Muscle of back (tissue), 13 donors: ENCODE measurements at places on chromosomes 7 and 10. TPM values are rescaled to one million over a fixed set of nuclear protein-coding genes. Genes with fewer than 3 reads are reported as not detected.

DNA sequence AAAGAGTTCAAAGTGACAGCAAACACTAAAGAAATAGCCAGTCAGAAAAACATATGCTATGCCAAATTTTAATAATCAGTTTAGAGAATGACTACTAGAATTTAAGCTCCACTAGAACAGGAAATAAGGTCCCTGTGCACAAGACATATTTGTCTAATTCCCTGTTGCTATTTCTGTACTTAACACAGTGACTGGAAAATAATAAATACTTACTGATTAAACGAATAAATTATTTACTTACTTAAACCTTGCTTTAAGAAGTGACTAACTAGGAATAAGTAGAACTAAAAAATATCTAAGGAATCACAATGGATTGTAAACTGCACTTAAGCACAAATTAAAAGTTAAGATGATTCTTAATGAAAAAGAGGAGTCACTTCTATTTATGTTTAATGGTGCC, 22.3 kb downstream of the NPS start:
- no peak for DNase-seq

GRCh38 chr7:133303931-133304330, 51.1 kb downstream of the EXOC4 start:
- DNase-seq, result no peak

- DNase-seq, result no peak
These were observed 155.8 kb downstream of the OAT start for GRCh38 chr10:124262971-124263370.

GRCh38 chr7:20998309-20998708, 211.6 kb upstream of the SP8 start:
- DNase-seq, result no peak

GRCh38 chr7:84532196-84532595, 337.6 kb upstream of the SEMA3A start:
- DNase-seq, result no peak

- no peak for DNase-seq
These were observed 126.0 kb upstream of the GDF10 start for GRCh38 chr10:47173929-47174442.

TCAF2 gene
- polyA plus RNA-seq, result 13.2 TPM

DNA sequence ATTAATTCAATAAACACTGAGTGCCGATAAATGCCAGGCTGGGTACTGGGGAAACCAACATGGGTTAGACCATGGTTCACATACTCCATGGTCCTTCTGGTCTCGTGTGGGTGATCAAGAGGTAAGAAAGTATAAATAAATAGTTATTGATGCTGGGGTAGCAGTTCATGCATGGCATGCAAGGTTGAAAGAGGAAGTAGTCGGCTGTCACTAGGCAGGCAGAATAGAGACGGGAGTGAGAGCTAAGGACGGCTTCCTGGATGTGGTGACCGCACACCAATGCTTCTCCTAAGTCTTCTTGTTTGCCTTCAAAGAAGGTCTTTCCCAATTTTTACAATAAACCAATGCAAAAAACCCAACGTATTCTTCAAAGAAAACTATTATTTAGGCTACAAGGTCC, 208.6 kb downstream of the ADAM12 start:
- no peak for DNase-seq

HTRA1 gene
- 90.6 TPM for polyA plus RNA-seq

GRCh38 chr10:36381748-36382147, 739.7 kb upstream of the FZD8 start:
- DNase-seq, result no peak

- DNase-seq, result no peak
These were observed 20.4 kb upstream of the INSYN2A start for GRCh38 chr10:127216786-127217185.

DNA sequence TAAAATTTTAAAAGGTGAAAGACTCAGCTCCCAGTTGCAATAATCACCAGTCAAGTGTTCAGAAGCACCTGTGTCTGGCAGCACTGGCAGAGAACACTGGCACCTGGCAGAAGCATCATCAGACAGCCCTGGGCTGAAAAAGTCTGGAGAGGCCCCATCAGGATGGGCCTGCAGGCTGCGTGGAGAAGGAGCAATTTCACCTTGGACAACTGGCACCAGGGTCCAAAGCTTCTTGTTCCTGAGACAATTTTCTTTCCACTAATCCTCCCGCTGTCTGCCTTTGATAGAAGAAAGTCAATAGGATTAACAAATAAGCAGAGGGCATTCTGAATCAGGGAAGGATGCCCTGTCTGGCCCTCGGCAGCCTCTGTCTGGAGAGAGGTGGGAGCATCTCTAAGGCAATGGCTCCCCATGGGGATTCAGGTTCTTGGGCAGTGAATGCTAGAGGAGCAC, 6.5 kb downstream of the COBL start:
- no peak for DNase-seq

DNA sequence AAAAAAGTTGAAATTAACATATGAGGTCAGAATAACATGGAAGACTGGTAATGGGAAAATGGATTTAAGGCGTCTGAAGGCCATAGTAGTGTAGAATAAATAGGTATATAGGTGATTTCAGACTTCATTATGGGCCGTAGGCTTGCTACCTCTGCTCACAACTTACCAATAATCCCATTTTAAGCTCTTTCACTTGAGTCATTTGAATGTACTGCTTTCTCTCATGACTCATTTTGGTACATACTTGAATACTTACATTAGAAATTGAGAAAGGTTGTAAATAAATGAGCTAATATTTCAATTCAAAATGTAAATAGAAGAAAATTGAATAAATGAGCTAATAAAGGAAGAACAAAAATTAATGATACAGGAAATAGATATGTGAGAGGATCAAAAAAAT, 42.2 kb upstream of the NEUROD6 start:
- no peak for DNase-seq

- no peak for DNase-seq
These were observed 158.6 kb downstream of the ZEB1 start for GRCh38 chr10:31477584-31477983.

DNA sequence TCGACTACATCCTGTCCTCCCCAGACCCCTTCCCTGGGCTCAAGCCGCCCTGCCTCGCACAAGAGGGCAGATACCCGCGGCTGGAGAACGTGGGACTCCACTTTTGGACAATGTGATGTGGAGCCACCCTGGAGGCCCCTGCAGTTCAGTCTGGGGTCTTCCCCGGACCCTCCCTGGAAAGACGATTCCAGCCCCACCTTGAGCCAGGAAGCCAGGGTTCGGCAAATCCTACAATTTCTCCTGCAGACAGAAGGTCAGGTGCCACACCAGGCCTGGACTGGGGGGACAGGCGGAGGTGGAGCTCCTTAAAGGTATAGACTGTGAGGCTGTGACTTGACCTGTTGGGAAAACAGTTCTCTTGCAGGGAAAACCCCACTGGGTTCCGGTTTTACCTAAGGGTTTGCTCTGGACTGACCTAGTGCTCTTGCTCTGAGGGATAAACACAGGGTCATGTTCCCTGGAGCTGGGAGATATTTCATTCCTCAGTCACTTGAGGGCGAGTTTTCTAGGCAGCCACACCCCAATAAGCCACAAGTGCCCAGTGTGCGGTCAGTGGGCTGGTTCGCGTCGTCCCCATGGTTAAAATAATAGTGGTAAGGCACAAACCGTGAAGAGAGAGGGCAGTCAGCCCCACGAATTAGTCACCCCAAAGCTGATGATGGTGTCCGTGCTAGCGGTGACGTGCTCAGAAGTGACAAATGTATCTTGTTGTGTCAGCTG, 1.6 kb downstream of the FOXL3 start:
- no peak for DNase-seq

GRCh38 chr10:269440-270074, 134.3 kb downstream of the ZMYND11 start:
- DNase-seq, result no peak

DNA sequence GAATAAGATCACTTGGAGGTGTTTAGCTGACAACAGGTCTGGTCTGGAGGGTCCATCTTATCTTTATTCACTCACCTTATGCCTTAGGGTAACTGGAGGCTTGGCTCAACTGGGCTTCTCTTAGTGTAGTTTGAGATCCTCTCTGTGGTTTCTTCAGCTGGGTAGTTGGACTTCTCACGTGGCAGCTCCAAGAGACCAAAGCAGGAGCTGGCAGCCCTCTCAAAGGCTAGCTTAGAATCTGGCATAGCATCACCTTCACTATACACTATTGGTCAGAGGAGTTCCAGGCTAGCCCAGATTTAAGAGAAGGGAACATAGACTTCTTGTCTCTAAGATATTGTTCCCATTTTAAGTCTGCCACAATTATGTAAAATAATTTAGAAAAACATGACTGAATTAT, 16.4 kb downstream of the ADK start:
- DNase-seq, result no peak

CPA5 gene
- 3.6 TPM for polyA plus RNA-seq

- DNase-seq, result no peak
These were observed 70.8 kb upstream of the SYPL1 start for GRCh38 chr7:106182904-106183303.

RBP4 gene
- polyA plus RNA-seq, result 1.5 TPM

- DNase-seq, result no peak
These were observed 7.9 kb downstream of the FAM20C start for GRCh38 chr7:200290-200689.

EBF3 gene
- polyA plus RNA-seq, result 64.9 TPM

DNA sequence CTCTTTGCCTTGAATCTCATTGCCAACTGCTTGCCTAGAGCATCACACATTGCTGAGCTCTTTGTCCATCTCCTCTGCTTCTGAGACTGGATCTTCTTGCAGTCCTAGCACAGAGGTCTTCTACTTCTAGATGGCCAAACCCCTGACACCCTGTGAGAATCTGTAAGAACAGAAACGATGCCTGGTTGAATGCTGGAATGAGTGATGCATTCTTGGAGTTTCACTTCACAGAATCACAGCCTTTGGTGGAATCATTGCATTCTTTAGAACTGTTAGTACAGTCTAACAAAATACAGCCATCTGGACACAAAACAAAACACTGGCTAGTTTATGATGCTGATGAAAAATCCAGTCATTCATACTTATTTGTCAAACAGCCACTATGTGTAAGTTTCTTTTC, 141.7 kb upstream of the ITGB1 start:
- DNase-seq, result no peak

DNA sequence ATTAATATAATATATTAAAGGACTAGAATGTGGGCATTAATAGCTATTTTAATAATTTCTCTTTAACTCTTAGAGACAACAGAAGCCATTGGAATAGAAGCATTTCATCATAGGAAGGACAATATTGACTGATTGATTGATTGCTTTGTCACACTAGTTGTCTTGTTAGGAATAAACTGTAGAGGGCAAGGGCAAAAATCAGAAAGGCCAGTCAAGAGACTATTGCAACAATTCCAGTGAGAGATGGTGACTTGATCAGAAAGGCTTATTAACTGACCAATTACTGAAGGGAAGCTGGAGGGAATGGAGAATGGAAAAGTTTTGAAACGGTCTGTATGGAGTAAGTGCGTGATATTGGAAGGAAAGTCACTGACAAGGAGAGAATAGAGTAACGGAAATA, 87.3 kb downstream of the RUNDC3B start:
- no peak for DNase-seq

DNA sequence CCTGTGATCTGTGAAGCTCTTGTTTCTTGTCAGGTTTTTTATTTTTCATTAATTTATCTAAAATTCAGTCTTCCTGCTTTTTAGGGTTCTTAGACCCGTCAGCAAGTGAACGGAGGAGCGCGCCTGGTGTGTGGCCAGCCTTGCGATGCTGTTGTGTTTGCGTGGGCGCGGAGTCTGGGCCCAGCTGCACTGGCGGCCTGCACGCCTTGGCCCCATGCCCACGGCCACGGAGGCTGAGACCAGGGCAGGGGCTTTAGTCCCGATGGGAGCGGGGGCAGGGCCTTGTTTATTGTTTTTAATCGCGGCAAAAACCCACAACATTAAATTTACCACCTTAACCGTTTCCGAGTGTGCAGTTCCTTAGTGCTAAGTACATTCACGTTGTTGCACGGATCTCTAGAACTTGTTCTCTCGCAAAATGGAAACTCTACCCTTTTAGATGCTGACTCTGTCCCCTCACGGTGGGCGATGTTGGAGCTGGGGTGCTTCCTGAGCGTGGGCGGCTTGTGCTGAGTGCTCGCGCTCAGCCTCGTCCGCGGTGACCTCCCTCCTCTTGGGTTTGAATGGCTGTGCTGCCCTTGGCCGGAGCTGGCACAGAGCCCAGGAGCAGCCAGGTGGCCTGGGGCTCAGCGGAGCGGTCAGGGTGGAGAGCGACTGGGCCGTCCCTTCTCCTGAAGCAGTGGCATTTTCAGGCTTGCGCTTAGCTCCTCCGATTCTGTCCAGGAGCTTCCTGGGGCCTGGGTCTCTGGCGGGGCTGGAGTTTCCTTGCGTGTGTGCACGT, 69.1 kb downstream of the INPP5A start:
- peak; percentile 33 for DNase-seq

GRCh38 chr7:28800150-28800549, 158.0 kb downstream of the TRIL start:
- DNase-seq, result no peak

ATG9B gene
- polyA plus RNA-seq, result 0.45 TPM

RPEL1 gene
- polyA plus RNA-seq, result 0.17 TPM

GRCh38 chr7:124379296-124379695, 346.4 kb upstream of the TMEM229A start:
- DNase-seq, result no peak

- no peak for DNase-seq
These were observed 55.1 kb downstream of the CUBN start for GRCh38 chr10:17074541-17074847.

- DNase-seq, result no peak
These were observed 48.2 kb upstream of the GPAM start for GRCh38 chr10:112231602-112232400.

DNA sequence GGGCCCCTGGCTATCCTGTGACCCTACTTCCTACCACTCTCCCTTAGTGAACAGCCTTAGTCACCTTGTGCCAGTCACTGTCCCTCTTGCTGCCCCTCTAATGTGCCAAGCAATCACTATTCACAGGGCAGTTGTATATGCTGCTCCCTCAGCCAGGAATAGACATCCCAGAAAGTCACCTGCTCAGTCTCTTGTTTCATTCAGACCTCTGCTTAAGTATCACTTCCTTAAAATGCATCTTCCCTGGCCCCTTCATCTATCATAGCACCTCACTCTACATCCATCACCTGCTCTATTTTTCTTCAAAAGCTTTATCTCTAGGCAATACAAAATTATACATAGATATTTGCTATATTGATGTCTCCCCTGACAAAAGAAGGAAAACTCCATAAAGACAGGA, 328.4 kb upstream of the NFE2L3 start:
- no peak for DNase-seq

GRCh38 chr10:101214446-101215396, 14.5 kb downstream of the LBX1 start:
- DNase-seq, result peak; percentile 78

CCDC3 gene
- polyA plus RNA-seq, result 16.8 TPM

DNA sequence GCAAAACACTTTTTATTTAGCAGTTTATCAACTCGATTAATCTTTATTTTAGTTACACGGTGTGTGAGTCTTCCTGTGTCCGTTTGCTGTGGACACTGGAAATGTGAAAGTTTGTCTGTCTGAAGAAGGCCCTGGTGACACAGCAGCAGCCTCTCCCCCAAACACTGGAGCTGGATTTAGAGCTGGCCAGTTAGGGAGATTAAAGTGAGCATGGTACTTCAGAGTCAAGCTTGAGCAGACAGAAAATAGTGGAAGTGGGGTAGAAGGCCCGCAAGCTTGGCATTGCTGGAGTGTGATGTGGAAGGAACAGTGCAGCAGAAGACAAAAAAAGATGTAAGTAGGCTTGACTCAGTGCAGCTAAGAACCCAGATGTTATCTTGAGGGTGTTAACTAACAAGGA, 85.9 kb downstream of the POM121L12 start:
- no peak for DNase-seq

GRCh38 chr7:38846280-38846679, 62.7 kb downstream of the VPS41 start:
- no peak for DNase-seq
